ENCODE measurements at places on chromosomes 2 and 18.

- no peak for DNase-seq
These were observed 65.1 kb downstream of the TIMM21 start for GRCh38 chr18:74213429-74213828.

DNA sequence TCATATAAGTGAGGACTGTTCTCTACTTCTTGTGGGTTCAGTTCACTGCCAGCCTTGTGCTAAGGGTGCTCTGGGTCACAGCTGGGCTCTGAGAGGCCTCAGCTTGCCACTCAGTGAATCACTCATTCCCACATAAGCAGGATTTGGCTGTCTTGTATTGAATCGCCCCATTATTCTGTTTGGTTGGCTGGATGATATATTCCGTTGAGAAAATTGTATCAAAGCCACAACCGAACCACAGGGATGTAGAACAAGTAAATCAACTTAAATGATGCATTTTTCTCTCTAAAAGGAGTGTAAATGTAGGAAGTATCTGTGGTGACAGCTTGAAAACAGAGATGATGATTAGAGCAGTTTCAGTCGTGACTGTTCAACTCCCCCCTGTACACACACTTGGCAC lies 39.6 kb downstream of the TTC39C start:
- DNase-seq = no peak

- DNase-seq = no peak
These were observed 21.0 kb downstream of the TGFBRAP1 start for GRCh38 chr2:105308382-105309146.

- no peak for DNase-seq
These were observed 22.3 kb upstream of the GPR17 start for GRCh38 chr2:127623388-127624319.

DNA sequence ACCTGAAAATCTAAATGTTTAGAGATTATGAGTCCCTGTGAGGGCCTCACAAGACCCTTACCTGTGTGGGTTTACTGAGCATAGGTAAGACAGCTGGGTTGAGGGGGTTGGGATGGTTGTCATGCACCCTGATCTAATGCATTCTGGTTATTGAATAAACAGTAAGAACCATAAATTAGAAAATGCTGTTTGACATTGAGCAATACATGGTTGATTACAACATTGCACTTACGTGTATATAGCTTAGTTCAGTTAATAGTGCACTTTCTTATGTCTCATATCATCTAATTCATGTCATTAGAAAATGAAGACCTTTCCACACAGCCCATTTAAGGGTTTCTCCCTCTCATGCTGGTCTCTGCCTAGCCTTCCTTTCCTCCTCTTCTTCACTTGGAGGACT lies 253.5 kb upstream of the ATP5MC3 start:
- no peak for DNase-seq

DNA sequence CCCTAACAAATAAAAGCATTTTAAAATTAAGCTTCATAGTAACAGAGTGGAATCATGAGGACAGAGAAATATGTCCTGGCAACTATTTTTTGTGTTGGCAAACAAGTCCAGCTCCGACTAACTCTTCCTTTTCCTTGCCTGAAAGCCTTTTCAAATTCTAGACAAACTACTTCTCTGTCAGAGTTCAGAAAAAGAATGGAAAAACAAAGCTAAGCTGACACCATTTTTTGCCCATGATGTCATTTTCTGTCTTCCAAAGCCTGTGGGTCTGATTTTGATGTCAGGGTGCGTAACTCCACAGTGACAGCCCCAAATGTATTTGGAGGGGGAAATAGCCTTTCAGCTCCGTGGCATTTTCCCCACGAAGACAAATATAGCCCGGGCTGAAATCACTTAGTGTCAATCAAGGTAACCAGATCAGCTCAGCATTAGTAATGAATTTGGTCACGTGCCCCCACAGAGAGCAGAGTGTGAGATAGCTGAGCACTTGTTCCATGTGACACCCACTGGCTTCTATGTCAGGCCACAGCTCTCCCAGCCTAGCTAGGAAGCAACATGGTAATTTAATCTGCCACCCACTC lies 233.0 kb upstream of the SIX2 start:
- no peak for DNase-seq

DNA sequence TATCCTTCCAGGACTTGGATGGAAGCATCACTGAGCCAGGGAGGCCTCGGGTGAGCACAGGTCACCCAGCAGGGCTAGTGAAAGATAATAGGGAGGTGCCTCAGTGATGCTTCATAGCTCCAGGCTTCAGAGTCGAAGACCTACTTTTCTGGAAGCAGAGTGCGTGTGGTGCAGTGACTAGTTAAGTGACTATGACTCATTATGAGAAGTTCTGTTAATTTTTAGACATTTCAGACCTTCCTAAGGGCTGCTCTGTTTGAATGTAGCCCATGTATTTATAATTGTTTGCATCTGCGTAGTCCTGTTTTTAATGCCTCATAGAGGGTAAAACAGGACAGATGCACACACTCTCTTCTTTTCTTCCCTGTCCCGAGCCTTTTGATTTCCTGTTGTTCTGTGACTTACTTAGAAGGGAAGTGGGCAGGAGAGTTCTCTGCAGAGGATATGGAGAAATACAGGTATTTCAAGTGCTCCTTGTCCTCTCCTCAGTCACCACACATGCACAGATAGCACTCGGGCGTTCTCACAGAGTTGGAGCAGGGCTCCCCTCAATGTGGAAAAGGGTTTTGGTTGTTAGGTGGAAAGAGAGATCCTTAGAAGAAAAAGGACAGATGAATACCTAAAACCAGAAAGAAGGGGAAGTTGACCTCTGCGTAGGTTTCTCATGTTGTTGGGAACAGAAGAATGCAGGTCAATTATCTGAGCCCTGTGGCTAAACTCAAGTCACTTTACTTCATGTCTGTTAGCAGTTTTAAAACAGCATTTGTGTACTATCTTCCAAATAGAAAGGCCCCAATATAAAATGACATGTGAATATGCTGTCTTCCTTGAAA lies 34.7 kb downstream of the RALB start:
- no peak for DNase-seq

- DNase-seq = no peak
These were observed 1.3 kb upstream of the RAX start for GRCh38 chr18:59274533-59274928.

DNA sequence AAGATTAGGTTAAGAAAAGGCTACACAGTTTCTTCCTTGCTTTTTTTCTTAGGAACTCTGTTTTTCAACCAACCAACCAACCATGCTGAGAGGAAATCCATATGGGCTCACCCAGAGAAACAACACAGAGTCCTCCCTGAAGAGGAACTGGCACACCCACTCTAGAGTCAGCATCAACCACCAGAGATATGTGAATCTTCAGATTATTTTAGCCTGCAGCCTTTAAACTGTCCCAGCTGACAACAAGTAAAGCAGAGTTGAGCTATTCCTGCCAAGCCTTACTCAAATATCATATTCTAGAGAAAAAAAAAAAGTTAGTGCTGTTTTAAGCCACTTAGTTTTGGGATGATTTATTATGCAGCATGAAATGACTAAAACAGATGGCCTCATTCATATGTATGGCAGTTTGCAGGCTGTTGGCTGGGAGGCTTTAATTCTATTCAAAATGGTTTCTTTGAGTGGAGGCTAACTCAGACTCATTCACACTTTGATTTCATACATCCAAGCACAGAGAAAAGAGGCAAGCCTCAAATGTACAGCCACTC lies 1637.7 kb upstream of the LRRTM1 start:
- DNase-seq = no peak
